Sciatic nerve (tissue), 2 donors: ENCODE measurements at places on chromosomes 7 and 10.

- DNase-seq: no peak
Measured at GRCh38 chr7:7946486-7946885, 22.1 kb upstream of the GLCCI1 start.

DNA sequence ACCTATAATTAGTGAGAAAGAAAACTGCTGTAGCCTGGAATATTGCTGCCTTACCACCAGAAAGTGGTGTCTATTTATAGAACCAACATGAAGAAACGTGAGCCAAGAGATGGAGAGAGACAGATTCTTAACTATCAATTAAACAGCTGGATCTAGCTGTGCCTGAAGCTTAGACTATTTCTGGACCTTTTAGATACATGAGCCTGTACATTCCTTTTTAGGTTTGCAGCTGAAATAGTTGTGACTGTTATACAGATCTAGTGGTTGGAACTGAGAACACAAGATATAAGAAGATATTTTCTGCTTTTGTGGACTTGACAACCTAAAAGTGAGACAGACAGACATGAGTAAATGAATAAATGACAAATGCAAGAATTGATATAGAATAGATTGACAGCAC, 73.4 kb downstream of the CDK14 start:
- DNase-seq: no peak

DNA sequence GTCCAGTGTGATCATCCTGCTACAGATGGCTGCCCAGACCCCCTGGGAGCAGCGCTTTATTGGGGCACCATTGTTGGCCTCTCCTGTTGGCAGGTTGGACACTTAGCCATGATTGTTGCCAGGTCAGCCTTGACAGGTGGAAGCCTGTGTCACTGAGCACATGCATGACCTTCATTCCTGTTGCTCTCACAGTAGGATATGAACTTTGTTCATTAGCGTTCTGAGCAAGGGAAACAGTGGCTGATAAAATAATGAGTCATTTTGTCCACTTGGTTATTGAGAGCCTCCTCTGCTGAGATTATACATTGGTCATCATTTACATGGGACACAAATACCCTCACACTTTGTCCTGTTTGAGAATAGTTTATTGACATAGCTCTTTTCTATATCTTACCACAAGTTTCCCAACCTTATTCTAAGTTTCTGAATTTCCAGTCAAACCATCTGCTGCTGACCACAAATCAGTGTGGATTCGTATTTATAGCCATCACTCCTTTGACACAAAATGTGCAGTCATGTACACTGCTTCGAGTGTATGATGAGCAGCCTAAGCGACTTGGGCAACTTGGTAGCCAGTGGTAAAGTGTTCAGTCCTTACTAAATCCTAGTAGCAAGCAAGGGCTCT, 102.6 kb downstream of the TPST1 start:
- DNase-seq: no peak

DNA sequence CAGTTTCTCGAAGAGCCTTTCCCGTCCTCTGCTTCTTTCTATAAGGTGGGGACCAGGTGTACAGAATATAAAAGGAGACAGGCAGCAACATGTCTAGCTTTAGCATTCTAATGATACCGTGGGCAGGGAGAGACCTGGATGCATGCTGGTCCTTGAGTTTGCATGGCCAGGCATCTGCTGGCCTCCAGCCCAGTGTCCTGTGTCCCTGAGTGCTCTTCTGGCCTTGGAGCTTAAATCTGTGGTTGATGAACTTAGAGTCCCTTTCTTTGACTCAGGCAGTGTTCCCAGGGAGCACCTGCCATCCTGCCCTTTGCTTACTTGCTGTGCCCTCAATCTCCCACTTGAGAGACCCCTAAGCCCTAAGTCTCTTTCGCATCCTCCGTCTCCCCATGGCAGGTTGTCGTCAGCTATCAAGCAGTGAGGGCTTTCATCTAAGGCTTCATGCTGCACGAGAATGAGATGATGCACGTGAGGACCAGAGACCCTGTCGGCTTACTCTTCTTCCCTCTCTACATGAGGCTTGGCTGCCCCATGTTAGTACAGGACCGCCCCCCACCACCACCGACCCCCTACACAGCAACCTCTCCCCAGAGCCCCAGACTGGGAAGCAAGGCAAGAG, 313.4 kb upstream of the C7orf33 start:
- no peak for DNase-seq

DNA sequence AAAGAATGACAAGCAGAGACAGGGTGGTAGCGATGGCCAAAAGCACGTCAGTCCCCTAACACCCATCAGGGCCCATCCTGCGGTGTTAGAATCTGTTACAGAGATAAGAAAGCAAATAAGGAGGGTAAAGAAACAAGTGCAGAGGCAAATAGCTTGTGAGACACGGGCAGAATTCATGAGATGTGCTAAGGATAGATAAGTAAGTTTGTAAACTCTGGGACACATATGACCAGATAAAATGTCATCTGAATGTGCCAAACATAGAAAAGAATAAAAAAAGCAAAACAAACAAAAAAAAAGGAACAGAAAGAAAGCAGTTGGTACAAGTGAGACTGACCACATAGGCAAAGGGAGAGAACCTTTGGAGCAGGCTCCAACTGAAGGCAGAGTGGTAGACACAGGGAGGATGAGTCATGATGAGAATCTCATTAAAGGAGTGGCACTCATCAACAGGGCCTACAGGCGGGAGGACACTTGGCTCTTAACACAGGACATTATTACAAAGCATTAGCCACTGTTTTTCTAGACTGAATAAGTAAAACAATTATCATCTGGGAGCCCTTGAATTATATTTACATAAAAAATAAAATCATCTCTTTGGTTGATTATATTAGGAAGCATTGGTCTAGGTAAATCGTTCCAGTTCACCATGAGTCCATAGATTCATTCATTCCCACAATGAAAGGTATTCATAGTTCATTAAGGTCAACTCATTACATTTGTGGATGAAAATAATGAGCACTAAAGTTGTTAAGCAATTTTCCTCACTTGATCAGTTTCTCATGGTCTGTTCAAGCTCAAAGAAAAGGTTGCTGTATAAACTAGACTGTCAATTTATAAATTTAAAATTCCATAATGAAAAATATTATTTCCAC, 21.5 kb upstream of the EPHB6 start:
- DNase-seq: no peak

DNA sequence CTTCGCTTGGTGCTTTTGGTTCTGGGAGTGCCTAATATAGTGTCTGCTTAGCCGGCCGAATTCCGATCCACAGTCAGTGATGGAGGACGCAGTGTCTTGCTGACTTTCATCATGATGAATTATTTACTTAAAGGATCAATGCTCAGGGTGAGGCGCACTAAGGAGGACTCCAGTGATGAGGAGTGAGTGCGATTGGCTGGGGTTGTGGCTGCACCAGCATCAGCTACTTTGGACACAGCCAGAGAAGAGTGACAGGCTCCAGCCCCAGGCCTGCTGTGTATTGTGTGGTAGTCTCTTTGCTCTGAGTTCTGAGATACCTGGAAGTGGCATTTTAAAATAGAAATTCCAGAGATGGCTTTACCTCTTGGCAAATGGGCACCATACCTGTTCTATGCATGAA, 73.3 kb upstream of the ANLN start:
- DNase-seq: no peak

- no peak for DNase-seq
Measured at GRCh38 chr7:142508251-142508650, 241.0 kb upstream of the PRSS1 start.

- DNase-seq: no peak
Measured at GRCh38 chr7:41925946-41926345, 223.1 kb upstream of the INHBA start.

DNA sequence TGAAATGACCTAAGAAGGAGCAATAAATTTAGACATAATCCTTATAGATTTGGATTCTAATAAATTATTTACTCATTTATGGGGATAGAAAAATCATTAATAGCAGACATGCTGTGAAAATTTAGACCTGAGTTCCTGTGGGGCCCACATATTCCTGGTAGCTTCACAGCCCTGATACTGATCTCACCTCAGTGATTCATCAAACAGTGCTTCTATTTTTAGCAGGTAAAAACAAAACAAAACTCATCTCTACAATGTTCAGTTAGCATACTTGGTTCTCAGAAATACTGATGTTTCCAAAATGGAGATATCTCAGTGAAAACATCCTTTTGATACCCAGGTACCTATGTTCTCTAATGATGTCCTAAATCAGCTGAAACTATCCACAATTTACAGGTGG, 841.1 kb upstream of the SORCS1 start:
- no peak for DNase-seq

DNA sequence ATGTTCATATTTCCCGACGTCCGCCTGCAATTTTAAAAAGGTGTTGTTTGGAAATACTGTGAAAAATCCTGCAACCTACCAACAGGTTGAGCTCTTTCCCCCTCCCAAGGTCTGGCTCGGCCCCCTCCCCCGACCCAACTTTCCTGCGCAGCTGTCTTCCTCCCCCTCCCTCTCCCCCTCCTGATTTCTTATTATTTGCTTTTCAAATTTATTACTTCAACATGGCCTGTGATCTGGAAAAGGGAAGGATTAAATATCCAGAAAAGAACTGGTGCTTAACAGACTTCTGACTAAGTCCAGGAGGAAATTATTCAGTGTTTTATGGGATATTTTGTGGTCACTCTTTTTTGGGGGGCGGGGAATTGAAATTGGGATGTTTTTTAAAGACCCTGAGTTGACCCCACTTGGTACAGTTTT, 2.4 kb downstream of the ARID5B start:
- DNase-seq: no peak

DNA sequence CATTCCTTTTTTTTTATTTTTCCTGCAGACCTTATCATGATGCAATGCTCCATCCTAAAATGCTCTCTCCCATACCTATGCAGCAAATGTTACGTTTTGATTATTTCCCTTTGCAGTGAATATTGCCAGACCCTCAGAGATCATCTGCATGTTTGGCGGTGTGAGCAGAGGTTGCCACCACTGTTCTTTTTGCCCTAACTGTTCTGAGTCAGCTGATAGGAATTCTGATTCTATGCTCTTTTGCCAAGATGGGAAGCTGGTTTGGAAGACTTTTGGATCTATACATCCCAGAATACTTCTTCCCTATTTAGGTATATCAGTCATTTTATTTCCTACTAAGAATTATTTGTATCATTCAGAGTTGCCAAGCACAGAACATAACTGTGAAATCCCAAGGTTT, 130.5 kb downstream of the KLF6 start:
- DNase-seq: no peak

GRCh38 chr10:1903982-1904381, 166.7 kb upstream of the ADARB2 start:
- no peak for DNase-seq

GRCh38 chr7:11355399-11356005, 381.8 kb downstream of the PHF14 start:
- no peak for DNase-seq
